Activated CD4-positive, alpha-beta T cell treated with anti-CD3 and anti-CD28 coated beads for 1 hour (primary cell): ENCODE measurements at places on chromosomes 2 and 18.

GRCh38 chr2:67142071-67142470, 255.1 kb upstream of the ETAA1 start:
- DNase-seq: no peak

DNA sequence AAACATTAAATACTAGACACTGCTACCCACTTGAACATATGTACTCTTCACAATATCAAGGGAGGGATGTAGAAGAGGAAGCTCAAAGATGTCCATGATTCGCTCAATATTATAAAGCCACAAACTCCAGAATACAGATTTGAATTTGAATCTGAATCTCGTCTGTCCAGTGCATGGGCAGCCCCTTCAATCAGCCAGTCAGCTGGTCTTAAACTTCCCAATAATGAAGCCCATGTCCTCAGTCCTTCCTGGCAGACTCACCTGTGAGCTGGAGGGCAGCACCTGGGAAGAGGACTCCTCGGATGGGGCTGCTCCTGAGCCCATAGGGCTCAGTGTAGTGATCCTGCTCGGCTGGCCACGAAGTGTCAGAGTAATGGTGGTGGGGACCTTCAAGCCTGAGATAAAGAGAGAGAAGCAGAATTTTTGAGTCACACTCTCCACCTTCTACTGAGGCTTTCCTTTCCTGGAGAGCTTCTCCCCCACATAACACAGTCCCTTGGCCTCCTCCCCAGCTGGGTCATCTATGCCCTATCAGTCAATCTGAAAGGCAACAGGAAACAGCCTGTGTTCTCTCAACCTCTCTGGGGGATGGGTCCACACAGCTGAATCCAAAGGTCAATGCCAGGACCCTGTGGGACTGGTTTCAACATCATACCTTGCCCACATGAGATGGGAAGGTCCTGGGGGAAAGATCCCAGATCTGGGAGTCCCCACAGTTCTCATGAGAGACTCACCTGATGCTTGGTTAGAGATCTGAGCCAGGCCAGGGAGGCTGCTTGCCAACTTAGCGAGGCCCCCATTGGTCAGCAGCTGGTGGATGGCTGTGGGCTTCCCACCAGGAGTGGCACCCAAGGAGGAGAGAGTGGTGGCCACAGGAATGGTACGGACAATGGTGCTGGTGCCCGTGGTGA, 36.5 kb downstream of the KANSL3 start:
- DNase-seq: no peak

DNA sequence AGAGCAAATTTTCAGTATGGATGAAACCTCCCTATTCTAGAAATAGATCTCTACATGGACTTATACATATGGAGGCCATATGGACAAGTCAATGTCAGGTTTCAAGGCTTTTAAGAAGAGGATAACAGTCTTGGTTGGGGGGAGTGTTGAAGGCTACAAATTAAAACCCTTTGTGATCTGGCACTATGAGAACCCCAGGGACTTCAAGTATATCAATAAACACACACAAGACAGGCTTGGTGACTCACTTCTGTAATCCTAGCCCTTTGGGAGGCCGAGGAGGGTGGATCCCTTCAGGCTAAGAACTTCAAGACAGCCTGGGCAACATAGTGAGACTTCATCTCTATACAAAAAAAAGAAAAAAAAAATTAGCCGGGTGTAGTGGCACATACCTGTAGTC, 127.2 kb upstream of the SP5 start:
- DNase-seq: no peak

DNA sequence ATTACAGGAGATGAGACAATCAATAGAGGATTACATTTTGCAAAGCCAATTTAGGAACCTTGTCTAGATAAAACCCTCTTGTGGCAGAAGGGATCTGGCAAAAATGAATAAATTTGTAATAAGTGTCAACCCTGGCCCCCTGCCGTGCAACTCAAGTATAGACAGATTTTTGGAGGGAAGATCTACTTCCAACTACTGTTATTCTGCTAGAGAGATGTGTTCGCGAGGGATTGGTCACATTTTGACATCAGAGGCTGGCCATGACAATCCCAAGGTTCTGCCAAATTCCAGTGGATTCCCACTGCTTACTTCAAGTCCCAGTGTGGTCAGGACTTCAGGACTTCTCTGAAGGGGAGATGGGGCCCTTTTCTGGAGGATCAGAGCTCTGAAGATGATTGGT, 192.6 kb downstream of the SH3RF3 start:
- DNase-seq: no peak

- DNase-seq: no peak
Observed at GRCh38 chr18:35971661-35972196, 750 bp upstream of the RMP24 start.

DNA sequence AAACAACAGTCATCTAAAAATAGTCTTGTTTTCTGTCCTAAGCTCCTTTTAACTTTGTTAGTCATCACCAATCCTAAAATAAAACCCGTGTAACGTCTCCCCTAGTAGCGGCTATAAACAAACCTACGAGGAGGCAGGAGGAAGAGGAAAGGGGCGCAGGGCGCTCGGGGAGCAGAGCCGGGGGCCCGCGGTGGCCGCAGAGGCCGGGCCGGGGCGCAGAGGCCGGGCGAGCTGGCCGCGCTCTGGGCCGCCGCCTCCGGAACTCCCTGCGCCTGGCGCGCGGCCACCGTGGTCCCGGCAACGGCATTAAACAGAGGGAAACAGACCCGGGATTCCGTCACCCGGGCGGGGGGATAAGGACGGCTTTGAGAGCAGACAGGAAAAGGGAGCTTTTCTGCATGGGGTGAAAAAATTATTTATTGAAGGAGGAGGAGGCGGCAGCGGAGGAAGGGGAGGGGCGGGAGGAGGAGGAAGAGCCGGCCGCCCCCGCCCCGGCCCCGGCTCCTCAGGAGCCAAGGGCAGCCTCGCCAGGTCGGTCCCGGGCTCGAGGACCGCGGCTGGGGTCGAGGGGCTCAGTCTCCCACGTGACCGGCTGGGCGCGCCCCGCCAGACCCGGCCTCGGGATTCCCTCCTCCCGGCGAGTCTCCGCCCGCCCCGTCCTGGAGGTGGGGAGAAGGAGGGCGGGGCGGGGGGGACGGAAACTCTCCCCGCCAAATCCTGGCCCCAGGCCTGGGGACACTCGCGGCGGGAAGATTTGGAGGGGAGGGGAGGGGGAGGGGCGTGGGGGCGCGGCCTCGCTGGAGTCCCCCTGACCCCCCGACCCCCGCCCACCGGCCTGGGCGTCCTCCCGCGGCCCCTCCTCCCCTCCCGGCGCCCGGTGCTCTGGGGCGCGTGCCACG, 1.8 kb upstream of the NFATC1 start:
- DNase-seq: peak; percentile 17

DNA sequence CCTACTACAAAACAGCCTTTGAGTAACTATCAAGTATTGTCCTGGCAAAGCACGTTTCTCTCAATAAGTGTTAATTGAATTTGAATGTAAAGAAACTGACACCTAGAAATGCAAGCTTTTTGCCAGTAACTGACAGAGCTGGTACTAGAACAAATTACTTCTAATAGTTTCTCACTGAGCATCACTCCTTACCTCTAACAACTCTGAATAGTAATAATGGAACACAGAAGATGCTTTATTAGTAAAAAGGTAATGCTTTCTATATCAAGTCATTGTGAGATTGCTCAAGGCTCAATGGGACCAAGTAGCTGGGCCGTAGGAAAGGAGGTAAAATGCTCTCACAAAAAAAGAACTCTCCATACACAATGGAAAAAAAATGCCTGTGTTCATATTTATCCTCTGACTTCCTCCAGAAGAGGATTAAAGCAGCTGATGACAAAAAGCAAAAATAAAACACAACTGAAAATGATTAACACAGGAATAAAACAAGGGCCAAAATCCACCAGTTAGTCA, 11.8 kb downstream of the RASGRP3 start:
- no peak for DNase-seq

DNA sequence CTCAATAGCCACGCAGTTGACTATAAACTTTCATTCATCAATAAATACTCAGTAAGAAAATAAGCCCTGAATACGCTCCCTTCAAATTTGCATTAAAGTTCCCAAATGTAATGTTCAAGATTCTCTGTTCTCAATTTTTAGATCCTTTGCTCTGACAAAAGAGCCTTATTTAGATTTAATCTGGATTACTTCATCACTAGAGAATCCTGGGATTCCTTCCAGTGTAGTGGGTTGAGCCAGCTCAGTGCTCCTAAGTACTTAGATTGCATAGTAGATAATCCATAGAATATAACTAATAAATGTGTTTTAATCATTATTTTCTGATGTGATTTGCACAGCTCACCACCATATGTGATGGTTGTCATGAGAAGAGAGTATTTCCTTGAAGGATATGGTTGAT, 1286.2 kb downstream of the SUCLG1 start:
- no peak for DNase-seq

GRCh38 chr2:45883603-45884000, 232.1 kb downstream of the PRKCE start:
- no peak for DNase-seq

DNA sequence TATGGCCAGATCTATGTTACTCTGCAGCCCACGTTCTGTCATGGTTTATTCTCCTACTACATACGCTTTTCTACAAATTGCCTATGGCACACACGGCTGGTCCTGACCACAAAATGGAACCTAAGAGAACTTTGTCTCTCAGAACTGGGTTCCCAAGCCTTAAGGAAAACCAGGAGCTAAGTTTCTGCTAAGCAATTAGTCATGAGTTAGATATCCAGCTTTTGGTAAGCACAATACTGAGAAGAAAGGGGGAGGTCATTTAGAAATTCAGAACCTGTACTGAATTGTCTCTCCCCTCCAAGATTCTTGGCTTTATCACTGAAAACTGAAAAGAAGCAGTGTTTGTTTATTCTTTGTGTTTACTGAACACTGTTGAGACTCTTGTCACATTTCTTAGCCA, 283.5 kb upstream of the TANK start:
- DNase-seq: no peak

GRCh38 chr2:205527801-205528200, 154.5 kb upstream of the NRP2 start:
- no peak for DNase-seq

- no peak for DNase-seq
Observed at GRCh38 chr2:216006164-216006663, 7.1 kb downstream of the MREG start.

DNA sequence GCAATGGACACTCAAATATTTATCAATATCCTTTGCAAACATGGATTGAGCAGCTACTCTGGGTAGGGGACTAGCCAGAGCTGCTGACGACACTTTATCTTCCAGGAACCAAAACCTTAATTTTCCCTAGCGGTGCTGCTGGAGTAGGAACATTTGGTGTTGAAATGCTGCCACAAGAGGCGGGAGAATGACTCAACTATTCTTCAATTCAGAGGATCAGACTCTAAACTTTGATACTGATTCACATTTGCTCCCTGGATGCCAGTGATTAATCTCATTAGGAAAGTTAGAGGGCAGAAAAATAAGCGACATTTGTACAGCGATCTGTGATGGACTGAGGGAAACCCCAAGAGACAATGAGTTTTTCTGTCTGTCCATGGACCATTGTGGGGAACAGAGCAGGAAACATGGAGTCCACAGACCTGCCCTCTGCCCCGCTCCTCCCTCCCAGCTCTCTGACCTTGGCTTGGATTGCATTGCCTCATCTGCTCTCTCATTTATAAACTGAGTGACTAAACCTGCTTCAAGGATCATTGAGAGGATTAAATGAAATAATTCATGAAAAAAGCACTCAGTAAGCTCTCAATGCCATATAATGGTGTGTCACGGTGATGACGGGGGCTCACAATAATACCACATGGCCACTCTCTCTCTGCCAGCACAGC, 12.6 kb upstream of the EPB41L3 start:
- DNase-seq: no peak

- DNase-seq: no peak
Observed at GRCh38 chr2:3126911-3127621, 250.6 kb downstream of the EIPR1 start.

DNA sequence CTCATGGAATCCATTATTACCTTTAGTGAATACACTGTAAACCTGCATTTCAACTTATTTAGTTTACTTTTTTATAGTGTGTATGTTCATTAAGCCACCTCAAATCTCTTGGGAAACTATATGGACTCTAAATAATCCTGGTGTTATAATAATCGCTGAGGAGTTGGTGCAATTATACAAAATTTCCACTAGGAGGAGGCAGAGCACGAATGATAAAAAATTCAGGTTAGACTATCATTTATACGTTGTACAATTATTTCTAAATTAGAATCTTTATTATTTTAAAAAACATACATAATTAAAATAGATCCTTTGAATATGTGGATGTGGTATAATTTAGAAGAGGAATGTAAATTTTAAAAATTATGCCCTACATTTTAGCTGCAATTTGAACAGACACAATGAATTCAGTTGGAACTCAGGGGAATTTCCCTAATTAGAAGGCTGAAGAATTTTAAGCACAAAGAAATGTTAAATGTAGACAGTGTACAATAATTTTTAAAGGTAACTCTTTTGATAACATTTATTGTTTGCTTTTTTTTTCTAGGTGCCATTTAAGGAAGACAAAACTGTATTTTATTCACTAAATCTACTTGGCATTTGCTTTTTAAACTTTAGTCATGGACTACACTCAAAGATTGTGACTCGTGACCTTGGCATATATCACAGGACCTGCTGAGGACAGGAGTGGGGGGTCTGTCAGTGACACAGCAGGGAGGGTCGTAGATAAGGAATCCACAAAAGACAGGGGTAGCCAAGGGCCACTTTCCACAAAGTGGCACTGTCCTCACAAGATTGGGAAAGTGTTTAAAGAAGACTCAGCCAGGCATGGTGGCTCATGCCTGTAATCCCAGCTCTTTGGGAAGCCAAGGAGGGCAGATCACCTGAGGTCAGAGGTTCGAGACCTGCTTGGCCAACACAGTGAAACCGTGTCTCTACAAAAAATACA, 45.5 kb downstream of the RAB12 start:
- no peak for DNase-seq

DNA sequence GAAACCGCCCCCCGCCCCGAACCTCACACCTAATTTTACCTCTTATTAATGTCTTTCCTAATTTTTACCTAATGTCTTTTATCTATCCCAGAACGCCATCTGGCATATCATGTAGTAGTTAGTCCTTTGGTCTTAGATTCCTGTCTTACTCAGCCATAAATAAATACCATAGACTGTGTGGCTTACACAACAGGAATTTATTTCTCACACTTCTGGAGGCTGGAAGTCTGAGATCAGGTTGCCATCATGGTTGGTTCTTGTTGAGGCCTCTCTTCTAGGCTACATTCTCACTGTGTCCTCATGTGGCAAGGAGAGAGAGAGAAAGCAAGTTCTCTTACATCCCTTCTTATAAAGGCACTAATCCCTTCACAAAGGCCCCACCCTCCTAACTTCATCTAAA, 46.8 kb downstream of the RHBDD1 start:
- no peak for DNase-seq

GRCh38 chr2:215917953-215918620, 95.3 kb downstream of the MREG start:
- DNase-seq: no peak

GRCh38 chr2:219496825-219497494, 1.7 kb upstream of the GMPPA start:
- no peak for DNase-seq

DNA sequence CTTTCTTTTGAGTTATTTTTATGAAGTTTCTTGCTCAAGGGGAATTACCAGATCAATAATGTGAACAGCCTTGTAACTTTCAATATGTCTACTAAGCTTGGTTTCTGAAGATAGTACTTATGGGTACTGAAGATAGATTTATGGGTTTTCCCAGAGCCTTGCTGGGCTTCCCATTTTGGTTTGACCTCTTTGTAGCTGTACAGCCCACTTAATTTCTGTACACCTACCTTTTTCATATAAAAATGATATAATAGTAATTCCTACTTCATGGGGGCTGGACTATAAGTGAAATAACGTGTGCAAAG, 22.2 kb downstream of the IL1R2 start:
- DNase-seq: no peak
